Naive thymus-derived CD4-positive, alpha-beta T cell (primary cell): ENCODE measurements at places on chromosomes 11 and 22. TPM values are rescaled to one million over a fixed set of nuclear protein-coding genes. Genes with fewer than 3 reads are reported as not detected.

Gene INS
- not detected for total RNA-seq

- H3K36me3 ChIP-seq: no peaks in the 10 kb centered on the region
- no peak overlapping the region for H3K4me3 ChIP-seq
- no peak overlapping the region for H3K27ac ChIP-seq
- no peak for DNase-seq
- peaks cover 19% of the 10 kb centered on the region for H3K4me1 ChIP-seq
Measured at GRCh38 chr11:1589996-1590395, 4.9 kb upstream of the KRTAP5-1 start.

DNA sequence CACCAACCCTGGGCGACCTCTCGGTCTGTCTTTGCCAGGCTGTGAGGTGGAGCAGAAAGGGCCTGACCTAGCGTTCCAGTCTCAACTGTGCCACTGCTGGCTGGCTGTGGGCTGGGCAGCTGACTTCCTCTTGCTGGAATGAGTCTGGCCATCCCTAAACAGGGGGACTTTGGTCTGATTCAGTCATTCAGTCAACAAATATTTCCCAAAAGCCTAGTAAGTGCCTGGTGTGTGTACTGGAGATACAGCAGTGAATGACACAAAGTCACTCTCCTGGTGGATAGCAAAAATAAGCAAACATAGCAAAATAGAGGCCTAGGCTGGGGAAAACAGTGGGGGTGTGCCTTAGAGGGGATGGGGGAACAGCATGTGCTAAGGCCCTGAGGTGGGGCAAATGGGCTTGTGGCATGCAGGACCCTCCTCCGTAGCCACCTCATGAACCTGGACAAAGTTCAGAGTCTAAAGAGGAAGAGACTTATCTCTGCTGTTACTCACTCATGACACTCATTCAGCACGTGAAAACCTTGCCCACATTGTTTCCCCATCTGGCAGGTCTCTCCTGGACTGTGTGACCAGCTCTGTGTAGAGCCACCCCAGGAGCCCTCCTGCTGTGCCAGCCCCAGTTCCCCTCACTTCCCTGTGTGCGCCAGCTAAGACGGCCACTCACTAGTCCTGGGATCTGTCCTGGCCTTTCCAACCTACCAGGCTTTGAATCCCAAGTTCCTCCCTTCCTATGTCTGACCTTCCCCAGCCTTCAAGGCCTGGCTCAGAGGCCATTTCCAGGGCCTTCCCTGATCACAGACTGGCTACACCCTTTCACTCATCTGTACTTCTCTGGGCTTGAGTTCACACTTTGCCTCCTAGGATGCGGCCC, 4.7 kb downstream of the GUCD1 start:
- no peaks in the 10 kb centered on the region for H3K27me3 ChIP-seq
- peaks cover 51% of the 10 kb centered on the region for H3K36me3 ChIP-seq

DNA sequence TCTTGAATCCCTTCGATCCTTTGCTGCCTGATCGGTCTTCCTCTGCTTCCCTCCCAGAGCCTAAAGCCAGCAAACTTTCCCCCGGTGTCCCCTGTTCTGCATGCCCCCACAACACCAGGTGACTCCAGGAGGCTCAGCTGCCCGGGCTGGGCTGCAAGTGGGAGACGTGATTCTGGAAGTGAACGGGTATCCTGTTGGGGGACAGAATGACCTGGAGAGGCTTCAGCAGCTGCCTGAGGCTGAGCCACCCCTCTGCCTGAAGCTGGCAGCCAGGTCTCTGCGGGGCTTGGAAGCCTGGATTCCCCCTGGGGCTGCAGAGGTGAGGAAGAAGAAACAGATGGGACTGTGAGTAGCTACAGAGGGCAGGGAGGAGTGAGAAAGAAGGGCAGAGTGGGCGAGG, 3.6 kb downstream of the NHERF4 start:
- no peaks in the 10 kb centered on the region for H3K4me1 ChIP-seq
- H3K36me3 ChIP-seq: no peaks in the 10 kb centered on the region
- H3K4me3 ChIP-seq: no peak overlapping the region
- no peak for DNase-seq
- H3K27ac ChIP-seq: no peak overlapping the region
- no peaks in the 10 kb centered on the region for H3K27me3 ChIP-seq

Gene PITPNM1
- total RNA-seq: 112 TPM

DNA sequence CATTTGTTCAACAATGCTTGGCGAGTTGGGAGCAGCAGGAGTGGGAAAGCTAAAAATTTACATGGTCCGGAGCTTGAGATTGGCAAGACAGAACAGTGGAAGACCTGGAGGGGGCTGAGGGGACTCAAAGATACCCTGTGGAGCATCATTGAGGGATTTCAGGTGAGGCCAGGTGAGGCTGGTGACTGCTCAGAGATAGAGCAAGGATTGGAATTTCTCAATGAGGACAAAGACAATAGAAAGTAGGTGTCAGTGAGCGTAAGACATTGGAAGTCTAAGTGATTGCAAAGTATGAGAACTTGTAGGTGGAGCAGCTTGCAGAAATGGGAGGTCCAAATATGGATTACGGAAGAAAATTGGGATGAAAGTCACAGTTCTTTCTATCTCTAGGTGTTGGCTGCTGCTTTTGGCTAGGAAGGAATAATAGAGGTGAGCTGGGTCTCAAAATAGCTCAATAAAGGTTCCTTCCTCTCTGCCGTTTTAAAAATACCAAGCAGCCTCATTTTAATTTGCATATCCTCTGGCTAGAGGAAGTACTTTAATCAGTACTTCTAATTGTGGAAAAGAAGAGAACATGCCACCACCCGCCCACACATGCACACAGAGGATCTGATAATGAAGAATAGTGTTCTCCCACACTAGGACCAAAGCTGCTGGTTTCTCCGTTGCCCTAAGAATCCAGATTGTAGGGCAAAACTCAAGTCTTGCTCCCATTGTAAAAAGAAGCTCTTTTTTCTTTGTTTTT, 41.8 kb upstream of the SORL1-AS1 start:
- H3K36me3 ChIP-seq: peaks cover 55% of the 10 kb centered on the region
- H3K27me3 ChIP-seq: no peaks in the 10 kb centered on the region
- H3K4me1 ChIP-seq: peaks cover 31% of the 10 kb centered on the region
- peak; percentile 36 for DNase-seq

DNA sequence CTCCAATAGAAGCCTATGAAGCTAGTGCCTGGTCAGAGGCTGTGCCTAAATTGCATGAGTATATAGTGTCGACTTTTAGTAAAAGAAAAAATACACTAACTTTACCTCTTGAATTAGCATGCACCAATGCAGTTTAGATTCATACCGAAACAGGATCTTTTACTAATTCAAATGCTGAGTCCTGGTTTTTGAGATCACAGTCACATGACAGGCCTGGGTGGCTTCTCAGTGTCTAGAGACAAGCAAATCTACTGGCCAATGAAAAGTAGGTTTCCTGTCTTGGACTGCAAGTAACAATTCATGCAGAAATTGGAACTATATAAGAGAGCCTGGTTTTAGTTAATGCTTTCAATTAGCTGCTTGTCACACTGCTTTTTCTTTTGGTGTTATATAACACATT, 7.2 kb downstream of the ARHGEF12 start:
- DNase-seq: no peak
- H3K4me1 ChIP-seq: peaks cover 22% of the 10 kb centered on the region
- H3K4me3 ChIP-seq: no peak overlapping the region
- H3K36me3 ChIP-seq: no peaks in the 10 kb centered on the region
- H3K27me3 ChIP-seq: peaks cover 52% of the 10 kb centered on the region

Gene FAT3
- not detected for total RNA-seq

GRCh38 chr22:48083502-48083901, 1321.1 kb downstream of the TBC1D22A start:
- DNase-seq: no peak
- no peak overlapping the region for H3K27ac ChIP-seq
- no peaks in the 10 kb centered on the region for H3K27me3 ChIP-seq
- peaks cover 16% of the 10 kb centered on the region for H3K4me1 ChIP-seq

DNA sequence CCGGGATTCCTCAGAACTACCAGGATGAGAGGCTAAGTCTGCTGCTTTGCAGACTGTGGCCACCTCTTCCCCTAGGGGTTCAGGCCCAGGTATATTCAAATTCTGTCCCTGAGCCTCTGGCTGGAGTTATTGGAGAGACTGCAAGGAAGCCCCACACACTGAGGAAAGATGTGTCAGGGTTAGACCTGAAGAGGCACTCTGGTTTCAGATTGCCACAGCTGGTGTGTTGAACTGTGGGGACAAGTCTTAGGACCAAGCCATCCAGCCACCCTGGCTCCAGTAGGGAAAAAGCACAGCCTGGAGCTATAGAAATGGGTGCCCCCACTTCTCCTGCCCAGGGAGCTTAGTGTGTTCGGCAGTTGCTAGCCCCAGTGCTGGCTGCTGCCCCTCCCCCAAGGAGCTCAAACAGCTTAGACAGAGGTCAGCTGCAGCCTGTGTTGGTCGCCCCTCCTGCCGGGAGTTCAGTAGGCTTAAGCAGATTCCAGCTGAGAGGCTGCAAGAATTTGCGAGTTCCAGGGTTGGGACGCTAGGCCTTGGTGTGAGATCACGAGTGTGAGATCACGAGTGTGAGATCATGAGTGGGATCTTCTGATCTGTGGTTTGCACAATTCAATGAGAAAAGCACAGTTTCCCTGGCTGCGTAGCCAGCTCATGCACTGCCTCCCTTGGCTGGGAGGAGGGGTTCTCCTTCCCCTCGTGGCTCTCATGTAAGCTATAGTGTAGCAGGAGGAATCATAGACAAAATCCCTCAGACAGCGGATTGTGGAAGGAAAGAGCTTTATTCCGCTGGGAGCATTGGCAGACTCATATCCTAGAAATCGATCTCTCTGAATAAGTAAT, 552.1 kb upstream of the CHORDC1 start:
- H3K27me3 ChIP-seq: no peaks in the 10 kb centered on the region
- DNase-seq: no peak
- no peak overlapping the region for H3K4me3 ChIP-seq
- H3K4me1 ChIP-seq: no peaks in the 10 kb centered on the region
- no peaks in the 10 kb centered on the region for H3K36me3 ChIP-seq
